ENCODE measurements at places on chromosomes 12 and 14.

DNA sequence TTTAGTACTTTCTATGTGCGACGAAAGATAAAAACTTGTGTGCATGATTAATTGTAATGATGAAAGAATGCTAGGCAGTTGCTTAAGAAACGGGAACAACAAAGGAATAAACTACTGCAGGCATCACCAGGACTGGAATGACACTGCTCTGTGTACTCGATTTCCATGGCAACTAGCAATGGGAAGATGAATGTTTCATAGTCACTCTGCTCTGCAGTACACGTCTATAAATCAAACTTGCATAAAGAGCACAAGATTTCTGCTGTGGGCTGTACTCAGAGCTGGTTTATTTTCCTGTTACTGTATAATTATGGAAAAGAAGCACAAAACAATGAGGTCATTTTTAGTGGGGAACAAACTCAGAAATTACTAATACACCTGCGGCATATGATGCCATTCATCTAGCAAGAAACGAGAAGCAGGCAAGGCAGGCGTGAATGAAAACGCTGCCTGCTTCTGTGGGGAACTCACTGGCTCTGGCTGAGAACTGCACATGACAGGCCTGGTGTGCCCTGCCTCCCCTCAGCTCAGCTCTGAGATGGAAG lies 41.8 kb downstream of the EFCAB11 start:
- no peak overlapping the region for H3K4me3 ChIP-seq
- peak overlapping the region; percentile 77 for H3K27ac ChIP-seq
- no peaks in the 10 kb centered on the region for H3K4me1 ChIP-seq
- H3K27me3 ChIP-seq, result no peaks in the 10 kb centered on the region

- H3K27ac ChIP-seq, result no peak overlapping the region
- H3K4me3 ChIP-seq, result no peak overlapping the region
- peaks cover 7% of the 10 kb centered on the region for H3K36me3 ChIP-seq
- H3K27me3 ChIP-seq, result peaks cover 17% of the 10 kb centered on the region
- DNase-seq, result no peak
These were observed 46.2 kb downstream of the KDM2B start for GRCh38 chr12:121534495-121535148.

DNA sequence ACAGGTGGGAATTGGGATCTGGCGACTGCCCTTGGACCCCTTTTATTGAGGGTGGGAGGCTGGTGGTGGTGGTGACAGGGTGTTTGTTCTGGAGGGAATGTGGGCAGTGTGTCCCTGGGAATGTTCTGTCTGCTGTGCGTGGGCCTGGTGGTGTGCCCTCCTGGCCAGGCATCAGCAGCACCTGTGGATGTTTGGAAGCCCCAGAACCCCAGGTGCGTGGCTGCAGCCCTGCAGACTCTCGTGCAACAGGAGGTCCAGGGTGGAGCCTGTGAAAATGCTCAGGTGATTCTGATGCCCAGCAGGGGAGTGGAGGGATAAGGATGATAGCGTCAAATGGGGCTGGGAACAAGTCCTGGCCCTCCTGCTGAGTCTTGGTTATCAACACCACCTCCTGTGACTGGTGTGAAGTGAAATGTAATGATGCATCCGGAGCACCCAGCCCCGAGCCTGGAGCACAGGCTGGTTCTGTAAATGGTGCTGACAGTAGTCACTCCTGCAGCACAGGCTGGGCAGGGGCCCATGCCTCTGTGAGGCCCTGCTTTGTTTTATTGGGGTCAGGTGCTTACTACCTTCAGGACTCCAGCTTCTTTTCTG lies 176.6 kb downstream of the TSPAN9 start:
- peaks cover 24% of the 10 kb centered on the region for H3K27me3 ChIP-seq
- DNase-seq, result no peak
- H3K27ac ChIP-seq, result no peak overlapping the region
- H3K4me3 ChIP-seq, result no peak overlapping the region

- peaks cover 4% of the 10 kb centered on the region for H3K36me3 ChIP-seq
- no peak overlapping the region for H3K27ac ChIP-seq
- peaks cover 45% of the 10 kb centered on the region for H3K4me1 ChIP-seq
- DNase-seq, result no peak
- H3K27me3 ChIP-seq, result peaks cover 7% of the 10 kb centered on the region
These were observed 149.0 kb downstream of the PRKCH start for GRCh38 chr14:61470261-61470960.

DNA sequence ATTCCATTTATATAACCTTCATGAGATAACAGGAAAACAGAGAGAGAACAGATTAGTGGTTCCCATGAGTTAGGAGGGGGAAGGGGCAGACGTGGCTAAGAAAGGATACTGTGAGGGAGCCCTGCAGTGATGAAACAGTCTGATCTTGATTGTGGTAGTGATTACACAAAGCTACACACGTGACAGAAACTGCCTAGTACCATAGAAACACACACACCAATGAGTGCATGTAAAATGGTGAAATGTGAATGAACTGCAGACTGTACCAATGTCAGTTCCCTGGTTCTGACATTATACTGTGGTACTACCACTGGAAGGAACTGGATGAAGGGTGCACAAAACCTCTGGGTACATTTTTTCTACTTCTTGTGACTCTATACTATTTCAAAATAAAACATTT lies 36.9 kb downstream of the NRDE2 start:
- peaks cover 33% of the 10 kb centered on the region for H3K36me3 ChIP-seq
- no peaks in the 10 kb centered on the region for H3K4me1 ChIP-seq
- DNase-seq, result no peak
- no peak overlapping the region for H3K4me3 ChIP-seq
- H3K27me3 ChIP-seq, result peaks cover 4% of the 10 kb centered on the region
